ENCODE measurements at places on chromosomes 3 and 15. TPM values are rescaled to one million over a fixed set of nuclear protein-coding genes. Genes with fewer than 3 reads are reported as not detected.

Gene GOLIM4
- total RNA-seq, result 16.0 TPM

Gene TEX55
- not detected for total RNA-seq

Gene RARB
- 1.4 TPM for total RNA-seq

Gene GPR87
- 14.7 TPM for total RNA-seq

Gene NAALADL2
- 10.5 TPM for total RNA-seq

Gene PLA2G4E
- total RNA-seq, result 47.9 TPM

Gene CTXND1
- not detected for total RNA-seq

Gene SLC12A1
- not detected for total RNA-seq

Gene ZNF501
- total RNA-seq, result 1.4 TPM

Gene HSPBAP1
- 19.3 TPM for total RNA-seq

Gene ZWILCH
- 5.3 TPM for total RNA-seq

Gene SOX14
- not detected for total RNA-seq

Gene ACOX2
- 9.1 TPM for total RNA-seq

Gene FEZF2
- total RNA-seq, result not detected

Gene ITPKA
- not detected for total RNA-seq

Gene SLC4A7
- total RNA-seq, result 15.5 TPM

Gene CHRNA3
- total RNA-seq, result 1.9 TPM

Gene FSIP1
- total RNA-seq, result 0.24 TPM

Gene GRAMD2A
- 12.1 TPM for total RNA-seq

Gene ZNF80
- not detected for total RNA-seq

Gene FAIM
- 6.7 TPM for total RNA-seq

Gene SYNM
- total RNA-seq, result 12.3 TPM

Gene ROBO1
- total RNA-seq, result 73.5 TPM

Gene ST6GAL1
- total RNA-seq, result 23.9 TPM

Gene JAGN1
- total RNA-seq, result 60.7 TPM

Gene VGLL3
- total RNA-seq, result 6.2 TPM

Gene EPHB1
- total RNA-seq, result 30.7 TPM

Gene SIDT1
- total RNA-seq, result 11.4 TPM

Gene DAPK2
- total RNA-seq, result 30.7 TPM

Gene NUDT16
- total RNA-seq, result 10.4 TPM

Gene EXD1
- total RNA-seq, result 0.32 TPM

Gene CPNE9
- total RNA-seq, result 0.49 TPM

Gene GOLGA8T
- not detected for total RNA-seq

Gene GABRB3
- total RNA-seq, result 2.0 TPM

Gene MST1
- total RNA-seq, result 21.2 TPM

Gene SEMA6D
- total RNA-seq, result 9.2 TPM

Data from suprapubic skin (tissue), 4 donors.